ENCODE measurements at places on chromosomes 11 and 22.

DNA sequence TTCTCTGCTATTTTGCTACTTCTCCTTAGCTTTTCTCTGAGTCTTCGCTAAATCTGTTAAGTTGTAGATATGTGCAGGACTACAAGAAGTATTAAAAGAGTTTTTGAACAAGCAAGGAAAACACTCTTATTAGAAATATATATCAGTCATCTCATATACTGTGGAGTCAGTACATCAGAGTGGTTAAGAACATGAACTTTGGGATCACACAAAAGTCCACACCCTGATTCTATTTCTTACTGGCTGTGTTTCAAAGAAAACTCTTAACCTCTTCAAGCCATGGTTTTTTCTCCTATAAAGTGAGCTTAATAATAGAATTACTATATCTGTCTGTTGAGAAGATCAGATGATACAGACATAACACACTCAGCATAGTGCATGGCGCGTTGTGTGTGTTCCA, 29.5 kb downstream of the MMP13 start:
- DNase-seq: no peak

DNA sequence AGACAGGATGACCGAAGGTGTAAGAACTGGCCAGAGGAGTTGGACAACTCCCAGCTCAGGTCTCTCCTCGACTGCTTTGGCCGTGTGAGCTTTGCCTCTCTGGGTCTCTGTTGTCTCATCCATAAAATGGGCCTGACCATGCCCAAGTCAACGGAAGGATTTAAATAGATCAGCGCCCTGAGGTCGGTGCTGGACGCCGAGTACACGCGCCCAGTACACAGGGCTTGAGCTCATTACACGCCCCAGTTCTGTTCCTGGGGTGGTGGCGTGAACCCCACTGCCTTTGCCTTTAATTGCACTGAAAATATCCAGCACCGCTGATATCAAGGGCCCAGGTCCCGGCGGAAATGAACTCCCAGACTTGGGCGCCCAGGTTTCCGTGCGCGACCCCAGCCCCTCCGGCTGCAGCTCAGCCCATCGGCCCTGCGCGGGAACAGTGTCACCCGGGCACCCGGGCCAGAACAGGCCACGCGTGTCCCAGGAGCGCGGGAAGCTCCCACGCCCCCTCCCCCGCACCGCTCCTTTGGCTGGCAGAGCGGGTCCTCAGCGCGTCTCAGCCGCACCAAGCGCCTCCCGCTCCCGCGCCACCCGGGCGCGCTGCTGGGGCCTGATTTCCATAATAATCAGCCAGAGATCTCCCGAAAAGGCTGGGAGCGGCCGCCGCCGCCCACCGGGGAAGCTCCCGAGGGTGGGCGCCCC, 42.2 kb downstream of the CYTH4 start:
- DNase-seq: no peak

DNA sequence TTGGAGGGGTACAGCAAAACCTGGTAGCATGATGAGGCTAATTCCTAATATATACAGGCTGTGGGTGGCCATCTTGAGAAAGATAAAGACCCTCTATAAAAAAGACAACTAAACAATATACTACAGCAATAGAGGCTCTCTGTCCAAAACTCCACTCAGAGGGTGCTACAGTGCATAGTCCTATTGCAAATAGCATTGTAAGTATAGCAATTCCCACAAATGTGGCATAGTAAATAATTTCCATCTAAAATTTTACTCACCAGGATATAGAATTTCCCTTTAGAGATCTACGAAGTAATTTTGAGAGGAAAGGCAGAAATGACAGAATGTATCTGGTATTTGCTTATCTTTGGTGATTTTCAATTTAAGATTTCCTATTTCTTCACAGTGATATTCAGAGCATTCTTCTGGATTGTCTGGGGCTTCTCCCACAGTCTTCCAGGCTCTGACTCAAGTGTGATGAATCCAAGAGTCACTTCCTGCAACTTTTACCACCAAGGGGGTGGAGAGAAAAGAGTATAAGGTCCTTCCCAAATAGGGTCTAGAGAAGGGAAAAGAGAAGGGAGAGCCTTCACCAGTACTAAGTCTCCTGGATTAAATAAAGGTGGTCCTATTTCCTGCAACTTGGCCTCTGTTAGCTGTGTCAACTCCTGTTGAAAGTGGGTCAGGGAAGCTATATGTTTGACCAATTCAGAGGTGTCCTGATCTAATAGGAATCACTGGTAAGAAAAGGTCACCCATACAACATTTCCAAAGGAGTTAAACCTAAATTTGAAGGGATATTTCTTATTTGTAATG, 1054.7 kb upstream of the CNTN5 start:
- no peak for DNase-seq

- no peak for DNase-seq
Measured at GRCh38 chr11:65133724-65134123, 595 bp downstream of the SYVN1 start.

DNA sequence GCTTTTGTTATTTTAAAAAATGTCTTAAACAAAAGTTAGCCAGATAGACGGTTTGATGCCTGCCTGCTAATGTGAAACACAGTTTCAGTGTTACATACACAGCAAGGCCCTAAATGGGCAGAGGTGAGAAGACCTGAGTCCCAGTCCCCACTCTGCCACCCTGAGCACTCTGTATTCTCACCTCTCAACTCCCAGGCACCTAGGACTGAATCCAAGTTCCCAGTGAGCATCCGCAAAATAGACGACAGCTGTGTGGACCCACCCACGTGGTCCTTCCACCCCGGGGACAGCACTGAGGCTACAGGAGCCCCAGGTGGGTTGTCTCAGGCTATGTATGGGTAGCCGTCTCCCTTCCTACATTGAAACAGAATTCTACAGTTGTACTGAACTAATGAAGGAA, 111.5 kb downstream of the RPL27A start:
- no peak for DNase-seq

- no peak for DNase-seq
Measured at GRCh38 chr11:18599739-18600230, at the start of gene MISFA. Gene MISFA (plus strand): TSS chr11:18599789. CDS start chr11:18599929, 140 bp downstream.

DNA sequence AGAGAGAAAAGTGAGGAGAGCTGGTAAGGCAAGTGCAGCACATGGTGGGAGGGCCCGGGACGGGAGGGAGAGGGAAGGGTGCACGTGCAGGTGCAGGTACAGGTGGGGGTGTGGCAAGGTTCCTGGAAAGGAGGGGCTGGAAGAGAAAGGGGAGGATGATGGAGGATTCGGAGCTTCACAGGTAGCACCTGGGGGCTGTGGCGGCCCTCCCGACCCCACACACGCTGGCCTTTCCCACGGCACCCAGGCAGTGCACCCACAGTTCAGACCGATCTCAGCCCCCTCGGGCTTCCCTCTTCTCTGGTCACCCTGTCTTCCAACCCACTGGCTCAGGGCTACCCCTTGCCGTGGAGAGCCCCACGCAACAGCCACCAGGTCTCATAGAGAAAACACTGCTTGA, 67.4 kb upstream of the A4GALT start:
- DNase-seq: no peak

Data from T-helper 17 cell (primary cell).